ENCODE measurements at places on chromosomes 5 and 9.

DNA sequence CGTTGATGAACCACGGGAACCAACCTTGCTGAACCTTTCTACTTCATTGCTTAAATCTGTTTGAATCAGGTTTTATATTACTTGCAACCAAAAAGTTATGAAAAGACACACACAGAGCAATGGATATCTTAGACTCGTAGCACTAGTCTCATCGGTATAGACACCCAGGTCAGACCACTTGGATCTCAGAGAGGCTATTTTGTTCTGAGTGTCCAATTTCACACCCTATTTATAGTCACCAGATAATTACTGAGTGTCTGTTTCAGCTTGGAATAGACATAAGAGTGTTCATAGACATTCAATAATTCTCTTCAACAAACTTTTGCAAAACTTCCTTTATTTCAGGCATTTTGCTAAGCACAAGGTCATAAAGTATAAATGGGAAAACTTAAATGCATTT, 145.4 kb upstream of the EGFLAM start:
- DNase-seq = no peak

GRCh38 chr5:38045446-38045845, 205.6 kb upstream of the GDNF start:
- DNase-seq = no peak

GRCh38 chr5:141199359-141200235, at the start of gene PCDHB11:
PCDHB11 (plus strand) TSS chr5:141199627; CDS start chr5:141199775, 148 bp downstream.
- no peak for DNase-seq

DNA sequence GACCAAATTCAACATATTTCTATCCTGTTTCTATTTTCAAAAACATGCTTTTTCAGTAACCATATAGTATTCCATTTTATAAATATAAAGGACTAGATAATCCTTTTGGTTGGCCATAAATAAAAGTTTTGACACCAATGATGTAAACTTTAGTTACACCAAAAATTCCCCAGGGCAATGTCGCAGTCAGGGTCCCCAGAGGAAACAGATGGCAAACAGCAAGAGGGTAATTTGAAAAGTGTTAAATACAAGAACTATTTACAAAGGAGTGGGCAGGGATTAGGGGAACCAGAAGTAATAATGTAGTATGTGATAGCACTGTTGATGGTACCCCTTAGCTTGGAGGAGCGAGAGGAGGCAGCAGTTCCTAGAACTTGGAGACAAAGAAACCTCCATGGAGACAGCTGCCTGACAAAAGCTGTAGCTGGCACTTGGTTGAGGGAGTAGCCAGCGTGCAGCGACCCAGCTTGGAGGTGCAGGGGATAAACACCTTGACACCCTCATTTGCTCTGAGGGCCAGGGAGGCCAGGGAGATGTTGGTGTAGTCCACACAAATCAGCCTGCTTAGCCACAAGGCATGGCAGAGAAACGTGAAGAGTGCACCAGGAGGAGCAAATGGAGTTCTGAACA, 18.3 kb upstream of the MSANTD3 start:
- DNase-seq = no peak

DNA sequence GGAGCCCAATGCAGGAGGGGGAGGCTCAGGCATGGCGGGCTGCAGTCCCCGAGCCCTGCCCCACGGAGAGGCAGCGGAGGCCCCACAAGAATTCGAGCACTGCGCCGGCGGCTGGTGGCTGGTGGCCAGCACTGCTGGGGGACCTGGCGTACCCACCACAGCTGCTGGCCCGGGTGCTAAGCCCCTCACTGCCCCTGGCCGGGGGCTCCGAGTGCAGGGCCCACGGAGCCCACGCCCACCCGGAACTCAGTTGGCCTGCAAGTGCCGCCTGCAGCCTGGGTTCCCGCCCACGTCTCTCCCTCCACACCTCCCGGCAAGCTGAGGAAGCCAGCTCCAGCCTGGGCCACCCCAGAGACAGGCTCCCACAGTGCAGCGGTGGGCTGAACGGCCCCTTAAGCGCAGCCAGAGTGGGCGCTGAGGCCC, 780.3 kb downstream of the DTWD2 start:
- DNase-seq = no peak

- DNase-seq = no peak
These were observed 401.2 kb downstream of the IRX1 start for GRCh38 chr5:3996707-3997336.

GRCh38 chr5:125746917-125747316, 676.3 kb upstream of the GRAMD2B start:
- no peak for DNase-seq

GRCh38 chr5:16981700-16982099, 45.6 kb upstream of the MYO10 start:
- DNase-seq = no peak

DNA sequence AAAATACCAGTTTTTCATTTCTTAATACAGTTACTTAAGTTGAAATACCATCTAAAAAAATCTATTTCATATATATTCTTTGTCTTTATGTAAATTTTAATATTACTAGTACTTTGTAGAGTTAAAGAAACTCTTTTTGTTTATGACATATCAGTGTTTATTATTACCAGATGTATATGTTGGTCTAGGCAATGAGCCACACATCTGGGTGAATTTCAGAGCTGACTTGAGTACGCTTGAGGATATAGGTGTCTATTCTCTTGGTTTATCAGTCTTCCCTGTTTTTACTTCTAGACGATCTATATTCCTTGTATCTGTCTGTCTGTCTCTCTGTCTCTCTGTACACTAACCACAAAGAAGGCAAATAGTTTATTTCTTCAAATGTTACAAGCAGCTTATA, 2.9 kb downstream of the SMAD5 start:
- DNase-seq = no peak

DNA sequence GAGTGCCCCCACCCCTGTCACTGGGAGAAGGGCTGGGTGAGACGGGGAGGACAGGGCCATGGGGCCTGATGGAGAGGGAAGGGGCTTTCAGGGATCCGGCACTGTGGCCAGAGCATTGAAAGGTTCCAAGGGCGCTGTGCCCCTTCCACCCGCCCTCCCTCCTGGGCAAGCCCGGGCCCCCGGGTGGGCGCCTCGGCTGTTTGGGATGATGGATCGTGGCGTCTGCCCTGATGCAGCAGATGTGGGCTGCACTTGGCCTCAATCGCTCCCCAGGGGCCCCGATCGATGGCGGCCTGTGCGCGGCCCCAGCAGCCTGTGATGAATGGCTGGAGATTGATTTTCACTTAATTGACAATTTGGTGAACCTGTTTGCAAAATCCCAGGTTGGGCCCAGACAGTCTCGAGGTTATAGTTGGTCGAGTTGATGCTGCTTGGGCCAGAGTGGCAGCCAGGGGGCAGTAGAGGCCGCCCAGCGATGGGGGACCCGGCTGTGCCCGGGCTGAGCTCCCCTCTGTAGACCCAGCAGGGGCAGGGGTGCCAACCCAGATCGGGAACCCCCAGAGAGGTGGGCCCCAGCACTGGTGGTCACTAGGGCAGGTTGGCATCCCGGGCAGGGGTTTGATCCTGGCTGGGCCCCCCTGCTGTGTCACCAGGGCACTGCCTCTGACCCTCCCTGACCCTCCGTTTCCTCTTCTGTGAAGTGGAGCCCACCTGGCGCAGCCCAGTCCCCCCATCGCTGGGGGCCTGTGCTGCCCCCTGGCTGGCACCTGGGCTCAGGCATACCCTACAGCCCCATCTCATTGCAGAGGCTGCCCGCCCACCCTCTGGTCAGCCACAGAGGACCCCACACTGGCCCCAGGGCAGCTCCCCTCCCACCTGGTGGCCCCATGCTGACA, 34.7 kb downstream of the LHX3 start:
- DNase-seq = peak; percentile 30
